ENCODE measurements at places on chromosomes 12 and 14.
A peak's percentile ranks its signal among the peaks of the same experiment; 100 is the strongest.

DNA sequence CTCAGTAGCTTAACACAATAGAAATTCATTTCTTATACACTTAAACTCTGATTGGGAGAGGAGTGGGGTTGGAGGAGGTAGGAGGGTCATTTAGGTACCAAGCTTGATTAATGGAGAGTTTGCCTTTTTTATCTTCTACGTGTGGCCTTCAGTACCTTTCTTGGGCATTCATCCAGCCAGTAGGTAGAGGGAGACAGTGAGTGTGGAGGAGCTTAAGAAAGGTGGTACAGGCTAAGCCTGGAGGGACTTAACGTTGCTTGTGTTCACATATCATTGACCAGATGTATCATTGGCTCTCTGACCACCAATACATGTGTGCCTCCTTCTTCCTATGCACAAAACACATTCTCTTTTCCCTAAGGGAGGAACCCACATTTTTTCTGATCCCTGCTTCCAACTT lies 232.9 kb upstream of the CRY1 start:
- no peak for DNase-seq

DNA sequence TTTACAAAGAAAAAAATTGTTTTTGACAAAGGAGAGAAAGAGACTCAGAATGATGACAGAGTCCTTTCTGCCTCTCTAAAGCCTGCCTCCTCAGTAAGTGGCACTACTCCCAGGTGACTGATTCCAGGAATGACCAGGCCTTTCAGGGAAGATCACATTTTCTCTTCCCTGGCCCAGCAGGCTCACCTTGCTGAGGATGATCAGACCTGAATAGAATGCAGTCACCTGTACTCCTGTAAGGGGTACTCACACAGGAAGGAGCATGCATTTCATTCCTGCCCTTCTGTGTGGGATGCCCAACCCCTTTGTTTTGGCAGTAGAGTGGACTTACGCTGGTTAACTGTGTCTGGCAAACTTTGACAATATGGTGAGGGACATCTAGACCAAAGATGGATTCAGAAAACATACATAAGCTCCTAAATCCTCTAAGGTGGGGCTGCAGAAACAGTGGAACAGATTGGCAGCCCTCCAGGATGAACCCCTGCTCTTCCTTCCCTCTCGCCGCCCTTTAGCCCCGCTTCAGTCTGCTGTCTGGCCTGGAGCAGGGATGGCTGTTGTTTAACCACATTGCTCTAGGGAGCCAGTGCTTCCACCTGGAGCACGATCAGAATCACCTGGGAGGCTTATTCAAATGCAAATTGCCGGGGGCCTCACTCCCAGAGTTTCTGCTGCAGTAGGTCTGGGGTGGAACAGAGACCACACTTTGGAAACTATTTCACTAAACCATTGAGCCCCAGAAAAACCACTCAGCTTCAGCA lies 29.8 kb downstream of the ERG28 start:
- DNase-seq: no peak

DNA sequence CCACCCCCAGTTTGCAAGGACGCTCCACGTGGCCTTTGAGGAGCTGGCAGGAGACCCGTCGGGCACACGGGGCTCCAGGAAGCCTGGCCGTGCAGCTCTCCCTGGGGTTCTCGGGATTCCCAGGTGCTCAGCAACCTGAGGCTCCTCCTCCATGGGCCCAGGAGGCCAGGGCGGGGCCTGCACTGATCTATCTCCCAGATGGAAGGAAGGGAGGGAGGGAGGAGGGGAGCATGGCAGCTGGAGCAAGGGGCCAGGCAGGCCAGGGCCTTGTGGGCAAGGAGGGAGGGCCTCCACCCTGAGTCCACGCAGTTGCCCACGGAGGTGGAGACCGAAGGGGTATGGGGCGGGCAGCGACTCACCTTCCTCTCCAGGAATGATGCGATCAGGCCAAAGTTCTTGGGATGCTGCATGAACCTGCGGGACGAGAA lies 127.3 kb downstream of the RFLNA start:
- DNase-seq: no peak

- DNase-seq: peak; percentile 71
These were observed 693 bp downstream of the LRP10 start for GRCh38 chr14:22872033-22872832.

DNA sequence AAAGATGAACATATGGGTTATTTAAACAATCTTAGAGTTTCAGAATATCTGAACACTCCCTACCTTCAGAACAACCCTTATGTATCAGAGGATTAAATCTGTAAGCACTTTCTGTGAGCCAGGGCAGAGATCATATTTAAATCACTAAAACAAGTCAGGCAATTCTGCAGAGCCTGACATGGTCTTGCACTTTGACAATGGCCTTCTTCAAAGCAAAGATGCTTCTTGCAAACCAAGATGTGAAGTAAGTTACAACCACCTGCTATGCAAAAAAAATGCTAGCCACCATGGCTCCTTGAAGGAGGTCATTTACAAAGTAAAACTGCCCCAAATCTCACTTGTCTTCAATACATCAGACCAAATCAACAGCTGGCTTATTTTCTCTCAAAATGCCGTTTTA lies 3.2 kb downstream of the PPP1CC start:
- no peak for DNase-seq

DNA sequence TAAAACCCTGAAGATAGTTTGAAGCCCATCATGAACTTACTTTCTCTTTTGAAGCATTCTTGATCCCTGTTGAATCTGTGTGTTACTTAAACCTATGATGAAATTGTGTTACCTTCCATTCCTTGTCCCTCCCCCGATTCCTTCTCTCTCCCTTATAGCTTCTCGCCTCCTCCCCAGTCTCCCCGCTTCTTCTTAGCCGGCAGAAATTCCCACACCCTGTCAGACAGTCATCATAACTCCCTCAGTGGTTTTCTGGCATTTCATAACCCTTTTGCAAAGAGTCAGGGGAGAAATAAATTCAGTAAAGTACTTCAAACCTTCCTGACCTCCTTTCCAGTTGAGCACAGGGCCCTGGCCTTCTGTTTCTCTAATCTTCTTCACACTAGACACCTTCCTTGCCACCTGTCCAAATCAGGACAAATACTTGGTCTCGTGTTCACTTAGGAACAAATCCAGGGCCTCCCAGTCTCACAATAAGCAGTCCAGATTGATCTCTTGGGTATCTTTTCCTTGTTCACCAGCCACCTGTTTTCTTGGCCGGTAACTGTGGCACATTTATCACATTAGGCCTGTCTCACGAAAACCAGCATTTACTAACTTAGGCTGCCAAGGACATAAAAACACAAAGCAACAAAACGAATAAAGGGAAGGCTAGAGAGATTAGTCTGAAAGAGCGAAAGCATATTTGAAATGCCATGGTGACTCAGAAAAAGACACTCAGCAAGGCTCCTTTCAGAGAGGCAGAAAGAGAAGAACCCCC lies 355.9 kb downstream of the TMTC2 start:
- DNase-seq: no peak

- no peak for DNase-seq
These were observed 19.4 kb downstream of the NCKAP5L start for GRCh38 chr12:49808686-49809380.

DNA sequence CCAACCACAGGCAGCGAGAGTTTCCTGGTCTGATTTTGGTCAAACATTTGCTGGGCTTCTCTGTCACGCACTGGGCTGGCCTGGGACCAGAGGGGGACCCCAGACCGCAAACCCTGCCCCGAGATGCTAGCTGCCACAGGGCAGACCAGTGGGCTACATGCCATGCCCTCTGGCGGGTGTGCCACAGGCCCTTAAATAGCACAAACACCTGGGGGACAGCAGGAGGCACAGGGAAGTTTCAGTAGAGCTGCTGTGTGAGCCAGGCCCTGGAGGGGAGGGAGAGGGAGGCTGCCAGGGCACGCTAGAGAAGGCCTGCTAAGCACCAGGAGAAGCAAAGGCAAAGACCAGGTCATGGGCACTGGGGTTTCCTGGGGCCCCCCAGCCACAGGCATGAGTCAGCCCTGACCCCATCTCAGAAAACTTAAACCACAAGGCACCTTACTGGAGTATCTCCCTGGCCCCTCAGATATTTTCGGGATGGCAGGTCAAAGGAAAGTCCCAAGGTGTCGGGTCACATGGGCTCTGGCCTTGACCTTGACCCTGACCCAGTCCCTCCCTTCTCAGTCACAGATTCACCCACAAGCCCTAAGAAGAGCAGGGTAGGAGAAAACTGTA lies 29.2 kb downstream of the ITPK1 start:
- no peak for DNase-seq

- no peak for DNase-seq
These were observed 1133.3 kb downstream of the BCL11B start for GRCh38 chr14:98138666-98139065.

DNA sequence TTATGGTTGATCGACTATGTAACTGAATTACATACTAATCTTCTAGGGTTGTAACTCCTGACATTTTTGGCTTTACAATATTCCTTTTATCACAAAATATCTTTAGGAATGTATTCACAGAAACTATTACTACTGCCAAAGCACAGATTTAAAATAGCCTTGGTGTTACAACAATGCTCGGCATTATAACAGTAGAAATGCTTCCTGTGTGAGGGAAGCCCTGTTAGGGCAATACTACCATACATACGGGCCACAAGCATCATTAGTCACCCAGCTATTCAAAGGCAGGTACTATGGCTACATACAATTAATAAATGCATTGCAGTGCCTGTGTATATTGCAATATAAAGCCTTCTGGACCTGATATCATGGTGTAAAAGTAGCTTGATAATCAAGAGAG lies 517.8 kb downstream of the C12orf50 start:
- DNase-seq: no peak

- DNase-seq: no peak
These were observed 195.4 kb upstream of the ARHGAP5 start for GRCh38 chr14:31881531-31882310.

GRCh38 chr14:19918553-19919264 lies 1.7 kb upstream of the OR4K5 start:
- DNase-seq: no peak

DNA sequence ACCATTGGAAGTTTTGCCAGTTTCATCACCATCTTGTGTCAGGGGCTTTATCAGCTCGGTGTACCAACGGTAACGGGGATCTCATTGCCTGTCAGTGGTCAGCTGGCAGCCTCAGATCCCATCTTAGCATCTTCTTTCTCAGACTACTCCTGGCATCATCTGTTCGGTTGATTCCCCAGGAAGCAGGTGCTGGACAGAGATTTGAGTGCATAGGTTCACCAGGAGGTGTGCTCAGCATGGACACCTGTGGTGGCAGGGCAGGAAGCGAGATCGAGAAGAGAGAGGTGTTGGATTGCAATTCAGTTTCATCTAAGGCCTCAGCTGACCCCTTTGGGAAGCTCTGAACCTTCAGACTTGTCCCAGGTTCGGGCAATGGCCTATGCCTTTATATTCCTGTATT lies 76.0 kb downstream of the C12orf75 start:
- no peak for DNase-seq

DNA sequence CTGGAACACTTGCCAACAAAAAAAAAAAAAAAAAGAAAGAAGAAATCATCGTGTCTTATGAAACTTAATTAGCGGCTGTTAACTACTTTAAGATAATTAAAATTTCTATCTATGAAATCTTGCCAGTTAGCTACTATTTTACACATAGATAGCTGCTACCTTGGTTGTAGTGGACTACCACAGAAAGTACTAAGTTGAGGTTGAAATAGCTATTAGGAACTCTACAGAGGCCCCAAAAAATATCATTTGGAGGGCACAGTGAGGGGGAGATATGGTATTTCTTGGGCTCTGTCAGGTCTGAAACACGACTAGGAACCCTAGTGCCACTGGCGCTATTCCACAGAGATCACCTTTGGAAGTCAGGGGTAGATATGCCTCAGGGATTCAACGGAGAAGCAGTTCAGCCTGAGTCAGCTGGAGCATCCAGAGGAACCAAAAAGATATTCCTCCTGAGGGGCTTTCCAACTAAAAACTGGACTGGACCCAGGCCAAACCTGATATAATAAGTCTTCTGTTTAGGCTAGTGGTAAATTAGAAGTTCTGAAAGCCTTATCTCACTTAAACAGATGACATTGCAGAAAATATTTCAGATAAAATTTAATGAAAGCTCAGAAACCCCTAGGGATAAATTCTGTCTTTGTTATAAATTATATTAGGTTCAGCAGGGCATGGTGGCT lies 126.1 kb downstream of the EPS8 start:
- DNase-seq: no peak

DNA sequence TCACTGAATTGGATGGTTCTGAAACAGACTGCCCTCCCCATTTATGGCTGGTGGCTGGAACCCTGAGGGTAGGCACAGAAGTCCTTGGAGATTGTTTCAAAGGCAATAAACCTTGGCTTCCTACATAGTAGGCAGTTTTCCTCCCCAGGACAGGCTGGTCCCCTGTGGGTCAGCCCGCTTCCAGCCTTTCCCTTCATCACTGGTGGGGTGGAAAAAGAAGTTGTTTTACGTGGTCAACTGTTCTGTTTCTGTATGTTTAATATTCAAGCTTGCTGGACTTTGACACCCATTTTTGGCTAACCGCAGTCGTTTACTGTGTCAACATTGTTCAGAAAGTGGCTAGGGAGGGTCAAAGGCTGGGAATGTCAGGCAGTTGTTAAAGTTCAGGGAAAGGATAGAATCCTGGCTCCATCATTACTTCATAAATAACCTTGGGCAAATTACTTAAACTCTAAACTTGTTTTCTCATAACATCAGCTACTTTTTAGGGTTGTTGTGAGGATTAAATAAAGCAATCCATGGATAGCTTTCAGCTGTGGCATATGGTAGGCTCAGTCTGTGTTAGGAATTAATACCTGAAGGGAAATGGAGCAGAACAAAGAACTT lies 2.4 kb downstream of the KLHDC2 start:
- DNase-seq: no peak

DNA sequence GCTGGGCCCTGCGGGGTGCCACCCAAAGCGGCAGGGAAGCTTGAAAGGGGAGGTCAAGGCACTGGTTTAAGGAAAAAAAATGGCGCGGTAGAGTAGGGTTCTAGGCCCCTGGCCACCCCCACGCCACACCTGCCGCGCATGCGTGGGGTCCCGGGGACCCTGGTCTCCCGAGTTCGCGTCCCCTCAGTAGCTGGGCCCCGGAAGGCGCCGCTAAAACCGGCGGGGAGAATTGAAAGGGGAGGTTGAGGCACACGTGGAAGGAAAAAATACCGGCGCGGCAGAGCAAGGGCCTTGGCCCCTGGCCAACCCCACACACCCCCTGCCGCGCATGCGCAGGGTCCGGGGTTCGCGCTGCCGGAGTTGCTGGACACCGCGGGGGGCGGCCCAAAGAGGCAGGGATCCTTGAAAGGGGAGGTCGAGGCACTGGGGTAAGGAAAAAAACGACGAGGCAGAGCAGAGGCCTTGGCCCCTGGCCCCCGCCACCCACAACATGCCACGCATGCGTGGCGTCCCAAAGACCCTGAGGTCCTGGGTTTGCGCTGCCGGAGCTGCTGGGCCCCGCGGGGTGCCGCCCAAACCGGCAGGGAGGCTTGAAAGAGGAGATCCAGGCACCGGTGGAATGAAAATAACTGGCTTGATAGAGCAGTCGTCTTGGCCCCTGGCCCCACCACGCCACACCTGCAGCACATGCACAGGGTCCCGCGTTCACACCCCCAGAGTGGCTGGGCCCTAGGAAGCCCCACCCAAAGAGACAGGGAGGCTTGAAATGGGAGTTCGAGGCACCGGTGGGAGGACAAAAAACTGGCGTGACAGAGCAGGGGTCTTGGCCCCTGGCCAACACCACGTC lies 314.5 kb downstream of the ALG10 start:
- no peak for DNase-seq
